ENCODE measurements at places on chromosomes 11 and 22. TPM values are rescaled to one million over a fixed set of nuclear protein-coding genes. Genes with fewer than 3 reads are reported as not detected.

GRCh38 chr22:35605851-35606481 is 11.2 kb downstream of the MB start:
- H3K27ac ChIP-seq, result no peak overlapping the region
- no peaks in the 10 kb centered on the region for H3K27me3 ChIP-seq

DNA sequence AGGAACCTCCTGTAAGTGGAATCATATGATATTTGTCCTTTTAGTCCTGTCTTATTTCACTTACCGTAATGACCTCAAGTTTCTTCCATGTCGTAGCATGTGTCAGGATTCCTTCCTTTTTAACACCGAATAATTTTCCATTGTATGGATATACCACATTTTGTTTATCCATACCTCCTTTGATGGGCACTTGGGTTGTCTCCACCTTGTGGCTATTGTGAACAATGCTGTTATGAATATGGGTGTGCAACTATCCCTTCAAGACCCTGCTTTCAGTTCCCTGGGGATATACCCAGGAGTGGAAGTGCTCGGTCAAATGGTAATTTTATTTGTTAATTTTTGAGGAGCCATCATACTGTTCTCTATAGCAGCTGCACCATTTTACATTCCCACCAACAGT is 244.9 kb upstream of the BLID start:
- peaks cover 3% of the 10 kb centered on the region for H3K4me1 ChIP-seq
- DNase-seq, result no peak
- H3K27ac ChIP-seq, result no peak overlapping the region
- no peaks in the 10 kb centered on the region for H3K36me3 ChIP-seq
- H3K4me3 ChIP-seq, result no peak overlapping the region

DNA sequence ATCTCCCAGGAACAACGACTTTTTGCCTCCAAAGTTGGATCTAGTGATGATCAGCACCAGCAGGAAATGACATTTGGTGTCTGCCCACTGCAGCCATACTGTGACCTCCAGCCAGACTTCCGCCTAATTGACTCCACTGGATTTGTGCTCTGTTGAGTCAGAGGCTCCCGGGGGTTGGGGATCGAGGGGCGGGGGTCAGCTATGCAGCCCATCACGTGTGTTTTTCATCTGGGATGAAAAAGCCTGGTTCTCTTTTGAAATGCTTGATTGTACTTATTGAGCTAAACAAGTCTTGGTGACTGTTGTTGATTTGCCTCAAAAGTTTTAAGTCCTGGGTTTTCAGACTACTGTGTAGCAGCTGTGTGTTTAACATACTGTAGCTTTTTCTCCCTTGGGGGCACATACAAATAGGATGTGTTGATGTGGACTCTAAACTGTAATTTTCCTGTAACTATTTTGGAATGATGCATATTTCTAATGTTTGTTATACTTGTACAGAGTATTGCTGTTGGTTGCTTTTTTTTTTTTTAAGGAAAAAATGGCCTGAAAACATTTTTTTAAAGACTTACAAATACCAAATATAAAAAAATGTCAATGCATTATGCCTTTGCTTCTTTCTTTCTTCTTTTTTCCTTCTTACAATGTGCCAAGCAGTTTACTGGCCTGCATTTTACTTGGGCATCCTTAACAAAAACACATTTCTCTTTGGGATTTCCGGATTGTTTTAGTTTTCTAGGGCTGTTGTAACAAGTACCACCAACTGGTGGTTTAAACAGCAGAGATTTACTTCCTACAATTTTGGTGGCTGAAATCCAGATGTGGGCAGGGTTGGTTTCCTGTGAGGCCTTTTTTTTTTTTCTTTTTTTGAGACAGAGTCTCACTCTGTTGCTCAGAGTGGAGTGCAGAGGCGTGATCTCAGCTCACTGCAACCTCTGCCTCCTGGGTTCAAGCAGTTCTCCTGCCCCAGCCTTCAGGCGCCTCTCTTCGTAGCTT is 46.1 kb upstream of the OR4B1 start:
- peaks cover 25% of the 10 kb centered on the region for H3K4me1 ChIP-seq
- DNase-seq, result no peak
- H3K27ac ChIP-seq, result no peak overlapping the region
- H3K27me3 ChIP-seq, result no peaks in the 10 kb centered on the region

GRCh38 chr11:57712256-57713150 is at the start of gene TMX2:
TSS of gene TMX2 (plus strand) at chr11:57712593. CDS start at chr11:57712619, 26 bp downstream.
- H3K27me3 ChIP-seq, result no peaks in the 10 kb centered on the region
- peaks cover 14% of the 10 kb centered on the region for H3K36me3 ChIP-seq
- H3K4me3 ChIP-seq, result peak within 1 kb of the TSS; percentile 100
- peak within 1 kb of the TSS; percentile 97 for H3K27ac ChIP-seq

DNA sequence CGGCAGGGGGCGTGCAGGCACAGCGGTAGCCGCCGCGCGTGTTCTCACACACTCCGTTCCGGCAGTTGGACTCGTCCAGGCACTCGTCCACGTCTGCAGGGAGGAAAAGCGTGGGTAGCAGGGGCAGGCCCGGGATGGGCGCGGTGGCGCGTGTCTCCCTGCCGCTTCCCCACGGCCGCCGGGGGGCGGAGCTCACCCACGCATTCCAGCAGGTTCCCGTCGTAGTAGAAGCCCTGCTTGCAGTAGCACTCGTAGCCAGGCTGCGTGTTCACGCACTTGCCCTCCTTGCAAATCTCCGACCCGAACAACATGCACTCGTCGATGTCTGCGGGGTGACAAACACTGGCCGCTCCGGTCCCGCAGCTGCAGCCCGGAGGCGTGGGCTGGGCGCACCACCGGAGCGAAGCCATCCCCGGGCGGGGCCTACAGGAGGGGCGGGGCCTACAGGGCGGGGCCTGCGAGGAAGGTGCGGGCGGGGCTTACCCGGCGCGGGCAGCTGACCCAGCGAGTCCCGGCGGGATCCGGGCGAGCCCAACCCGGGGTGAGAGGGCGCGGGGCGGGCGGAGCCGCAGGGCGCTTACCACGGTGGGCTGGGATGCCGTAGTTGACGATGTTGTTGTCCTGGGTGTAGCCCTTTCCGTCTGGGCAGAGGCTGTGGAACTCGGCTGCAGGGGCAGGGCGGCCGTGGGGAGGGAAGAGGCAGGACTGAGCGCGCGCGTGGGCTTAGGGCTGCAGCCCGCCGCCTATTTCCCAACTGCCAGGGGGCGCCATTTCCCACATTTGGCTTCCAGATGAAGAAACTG is 15.6 kb downstream of the SCYL1 start:
- no peaks in the 10 kb centered on the region for H3K27me3 ChIP-seq
- H3K4me1 ChIP-seq, result peaks cover 11% of the 10 kb centered on the region
- peaks cover 32% of the 10 kb centered on the region for H3K36me3 ChIP-seq
- peak overlapping the region; percentile 20 for H3K27ac ChIP-seq
- peak; percentile 85 for DNase-seq

GRCh38 chr11:20668844-20669819 is at the start of gene NELL1:
TSS of gene NELL1 (plus strand) at chr11:20669586.
- H3K4me3 ChIP-seq, result no peak within 1 kb of the TSS
- peaks cover 53% of the 10 kb centered on the region for H3K27me3 ChIP-seq
- no peaks in the 10 kb centered on the region for H3K36me3 ChIP-seq
- no peaks in the 10 kb centered on the region for H3K4me1 ChIP-seq
- no peak within 1 kb of the TSS for H3K27ac ChIP-seq
- no peak for DNase-seq

The PRR33 gene
- not detected for polyA plus RNA-seq

The GGTLC2 gene
- polyA plus RNA-seq, result not detected

The POLD3 gene
- polyA plus RNA-seq, result 5.3 TPM

The NAP1L4 gene
- 42.1 TPM for polyA plus RNA-seq

The ANO1 gene
- not detected for polyA plus RNA-seq

The PNPLA3 gene
- polyA plus RNA-seq, result not detected

The PARVA gene
- polyA plus RNA-seq, result not detected

The GNAZ gene
- not detected for polyA plus RNA-seq

The SYT12 gene
- not detected for polyA plus RNA-seq

The GNB1L gene
- polyA plus RNA-seq, result 6.0 TPM

The SEZ6L gene
- 2.8 TPM for polyA plus RNA-seq

Measured in CD14-positive monocyte (primary cell).